Naive thymus-derived CD8-positive, alpha-beta T cell (primary cell): ENCODE measurements at places on chromosomes 12 and 14.

DNA sequence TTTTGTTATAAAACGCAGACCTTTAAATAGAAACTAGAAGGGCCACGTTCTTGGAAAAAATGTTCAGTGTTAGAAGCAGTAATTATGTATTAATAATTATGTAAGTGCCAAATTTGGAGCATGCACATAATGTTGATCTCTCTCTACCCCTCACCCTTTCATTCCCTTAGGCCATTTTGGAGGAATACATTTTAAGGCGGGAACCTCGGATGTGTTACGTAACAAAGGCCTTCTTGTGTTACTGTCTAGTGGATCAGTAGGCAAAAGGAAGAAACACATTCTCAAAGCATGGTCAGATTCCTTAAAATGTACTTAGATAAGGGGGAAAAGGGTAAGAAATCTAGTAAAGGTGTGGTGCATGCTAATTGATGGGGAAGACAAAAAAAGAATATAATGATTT, 52.7 kb downstream of the RASSF3 start:
- no peak for DNase-seq

DNA sequence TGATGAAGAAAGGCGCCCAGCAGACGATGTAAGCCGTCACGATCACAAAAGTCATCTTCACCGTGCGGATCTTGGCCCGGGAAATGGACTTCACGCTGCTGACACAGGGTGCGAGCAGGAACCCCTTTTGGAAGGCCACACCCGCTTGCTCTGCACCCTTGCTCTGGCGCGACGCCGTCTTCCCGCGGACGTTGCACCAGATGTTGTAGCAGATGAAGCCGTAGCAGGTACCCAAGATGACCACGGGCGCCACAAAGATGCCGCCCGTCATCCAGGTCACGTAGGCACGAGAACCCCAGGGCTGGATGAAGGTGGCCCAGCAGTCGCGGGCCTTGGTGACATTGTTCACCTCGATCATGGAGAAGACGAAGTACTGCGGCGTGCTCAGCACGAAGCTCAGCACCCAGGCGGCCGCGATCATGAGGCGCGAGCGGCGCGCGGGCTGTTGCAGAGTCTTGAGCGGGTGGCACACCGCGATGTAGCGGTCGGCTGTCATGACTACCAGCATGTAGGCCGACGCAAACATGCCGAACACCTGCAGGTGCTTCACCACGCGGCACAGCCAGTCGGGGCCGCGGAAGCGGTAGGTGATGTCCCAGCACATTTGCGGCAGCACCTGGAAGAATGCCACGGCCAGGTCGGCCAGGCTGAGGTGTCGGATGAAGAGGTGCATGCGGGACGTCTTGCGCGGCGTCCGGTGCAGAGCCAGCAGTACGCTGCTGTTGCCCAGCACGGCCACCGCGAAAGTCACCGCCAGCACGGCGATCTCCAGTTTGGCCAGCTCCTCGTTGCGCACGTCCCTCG, 890 bp downstream of the AVPR1A start:
- DNase-seq = no peak

- DNase-seq = no peak
Measured at GRCh38 chr14:94313991-94314655, 9.0 kb downstream of the SERPINA6 start.

GRCh38 chr12:123532019-123532418, 1.5 kb downstream of the RILPL1 start:
- DNase-seq = no peak

DNA sequence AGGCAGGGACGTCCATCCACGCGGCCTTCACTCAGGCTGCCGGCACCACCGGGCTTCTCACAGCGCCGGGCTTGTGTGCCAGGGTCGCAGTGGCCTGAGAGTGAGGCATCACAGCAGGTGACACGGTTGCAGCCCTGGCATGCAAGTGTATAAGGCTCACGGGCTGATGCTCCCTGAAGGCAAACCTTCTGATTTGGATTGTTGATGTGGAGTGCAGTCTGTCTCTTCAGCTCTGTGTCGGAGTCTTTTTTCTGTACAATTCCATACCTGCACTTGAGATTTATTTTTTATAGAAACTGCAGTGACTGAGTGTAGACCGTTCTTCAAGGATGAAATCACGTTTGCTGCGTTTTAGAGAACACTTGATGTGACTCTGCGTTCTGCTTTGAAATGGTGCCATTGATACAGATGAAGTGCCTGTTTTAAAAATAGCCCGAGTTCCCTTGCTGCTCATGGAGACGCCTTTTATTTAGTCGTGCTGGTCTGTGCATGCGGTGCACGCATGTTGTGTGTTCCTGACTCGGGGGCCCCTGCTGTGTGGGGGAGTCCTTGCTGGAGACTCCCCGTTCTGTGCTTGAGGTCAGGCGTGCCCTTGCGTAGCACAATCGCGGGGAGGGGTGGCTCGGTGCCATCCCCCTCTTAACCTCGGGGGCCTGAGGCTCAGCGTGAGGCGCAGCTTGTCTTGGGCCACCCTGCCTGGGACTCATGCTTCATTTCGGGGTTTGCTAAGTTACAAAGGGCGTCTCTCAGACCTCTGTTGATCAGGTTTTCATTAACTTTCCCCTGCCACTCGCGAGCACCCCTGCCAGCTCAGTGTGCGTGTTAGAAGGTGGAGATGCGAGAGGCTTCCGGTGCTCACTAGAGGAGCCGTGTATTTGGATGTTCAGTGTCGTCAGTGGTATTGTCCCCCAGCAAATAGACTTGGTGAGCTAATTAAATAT, 21.6 kb upstream of the AMN start:
- peak; percentile 32 for DNase-seq

DNA sequence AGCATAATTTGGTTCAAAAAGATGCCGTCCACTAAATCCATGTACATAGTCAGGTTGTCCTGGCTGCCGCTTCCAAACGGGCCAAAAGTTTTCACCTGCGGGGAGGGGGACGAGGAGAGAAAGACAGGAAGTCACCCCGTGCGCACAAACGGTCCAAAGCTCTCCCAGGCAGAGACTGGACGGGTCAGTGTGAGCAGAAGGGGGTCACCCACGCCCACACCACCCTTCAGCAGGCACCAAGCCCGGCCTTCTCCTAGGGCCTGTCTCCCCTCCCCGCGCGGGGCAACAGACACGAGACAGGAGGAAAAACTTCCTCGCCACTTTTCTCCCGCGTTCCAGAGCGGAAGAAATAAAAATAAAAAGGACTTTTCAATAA, 888 bp downstream of the CCDC88C start:
- DNase-seq = no peak

GRCh38 chr14:74952697-74953484, 2.5 kb downstream of the PGF start:
- DNase-seq = no peak

GRCh38 chr12:100391856-100392255, 35.0 kb downstream of the SLC17A8 start:
- DNase-seq = no peak
